PC-9 (cell line): ENCODE measurements at places on chromosomes 6 and 20. TPM values are rescaled to one million over a fixed set of nuclear protein-coding genes. Genes with fewer than 3 reads are reported as not detected.

Gene CALHM4
- total RNA-seq, result not detected in 2 replicates

Gene XKR7
- not detected in 2 replicates for total RNA-seq

Gene SMOC2
- total RNA-seq, result not detected in 2 replicates

GRCh38 chr6:137233911-137234863, 15.0 kb upstream of the IFNGR1 start:
- peak; percentile 27 for DNase-seq

GRCh38 chr6:3746119-3746691, 5.3 kb downstream of the PXDC1 start:
- DNase-seq, result no peak

GRCh38 chr6:41966961-41967311, 25.3 kb upstream of the CCND3 start:
- DNase-seq, result peak; percentile 74

GRCh38 chr20:51768759-51769517, 748 bp upstream of the ATP9A start:
- no peak for DNase-seq

DNA sequence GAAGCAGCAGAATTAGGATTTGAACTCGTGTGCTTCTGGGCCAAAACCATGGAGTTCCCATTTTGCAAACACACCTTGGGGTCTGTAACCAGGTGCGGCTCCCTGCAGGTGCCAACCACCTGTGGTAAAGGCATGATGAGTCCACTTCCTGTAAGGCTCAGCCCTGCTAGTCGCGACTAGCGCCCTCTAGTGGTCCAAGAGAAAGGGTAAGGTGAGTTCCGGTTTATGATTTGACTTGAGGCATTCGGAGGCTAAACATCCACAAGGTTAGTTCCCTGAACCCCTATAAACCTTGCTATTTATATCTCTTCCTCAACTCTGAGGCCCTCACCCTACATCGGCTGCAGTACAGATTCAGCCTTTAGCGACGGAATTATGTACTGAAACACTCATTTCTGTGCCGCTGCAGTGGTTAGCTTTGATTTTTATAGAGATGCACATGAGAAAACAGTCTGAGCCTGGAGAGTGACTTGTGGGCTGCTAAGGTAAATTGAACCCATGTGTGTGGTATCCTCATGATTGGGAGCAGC, 173.4 kb downstream of the PLCB1 start:
- peak; percentile 10 for DNase-seq

DNA sequence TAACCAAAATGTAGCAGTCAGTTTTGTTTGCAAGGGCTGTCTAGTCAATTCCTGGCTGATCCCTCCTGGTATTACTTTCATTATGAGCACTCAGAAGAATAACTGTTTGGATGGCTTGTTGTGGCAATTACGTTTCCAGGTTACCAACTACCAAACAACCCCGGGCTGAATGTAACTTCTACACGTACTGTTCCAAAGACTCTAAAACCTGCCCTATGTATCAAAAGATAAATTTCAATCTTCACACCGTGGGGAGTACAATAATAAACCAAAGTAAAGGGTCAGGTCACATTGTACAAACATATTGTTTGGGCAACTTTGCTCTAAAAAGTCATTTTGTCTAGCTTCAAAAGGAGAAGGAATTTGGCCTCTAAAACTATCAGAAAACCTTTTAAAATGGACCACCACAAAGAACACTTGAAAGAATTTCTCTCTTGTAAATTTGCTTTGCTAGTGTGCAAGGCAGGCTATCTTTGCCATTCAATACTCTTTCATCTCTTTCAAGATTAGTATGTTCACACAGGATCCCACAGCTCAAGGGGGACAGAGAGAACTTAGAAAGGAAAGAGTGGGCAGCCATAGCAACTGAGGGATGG, 27.6 kb downstream of the DCDC2 start:
- DNase-seq, result peak; percentile 43

GRCh38 chr20:48759631-48760245, 68.1 kb downstream of the PREX1 start:
- no peak for DNase-seq

DNA sequence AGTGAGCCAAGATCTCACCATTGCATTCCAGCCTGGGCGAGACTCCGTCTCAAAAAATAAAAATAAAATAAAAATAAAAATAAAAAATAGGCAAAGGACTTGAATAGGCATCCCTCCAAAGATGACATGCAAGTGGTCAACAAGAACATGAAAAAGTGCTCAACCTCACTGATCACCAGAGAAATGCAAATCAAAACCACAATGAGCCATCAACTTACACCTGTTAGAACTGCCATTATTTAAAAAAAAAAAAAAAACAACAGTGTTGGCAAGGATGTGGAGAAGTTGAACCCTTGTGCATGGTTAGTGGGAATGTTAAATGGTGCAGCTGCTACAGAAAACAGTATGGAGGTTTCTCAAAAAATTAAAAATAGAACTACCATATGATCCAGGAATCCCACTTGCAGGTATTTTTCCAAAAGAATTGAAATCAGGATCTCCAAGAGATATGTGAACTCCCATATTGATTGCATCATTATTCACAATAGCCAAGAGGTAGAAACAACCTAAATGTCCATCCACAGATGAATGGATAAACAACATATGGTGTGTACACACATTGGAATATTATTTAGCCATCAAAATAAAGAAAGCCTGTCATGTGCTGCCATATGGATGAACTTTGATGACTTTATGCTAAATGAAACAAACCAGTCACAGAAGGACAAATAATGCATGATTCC, 2.8 kb downstream of the C20orf203 start:
- no peak for DNase-seq

DNA sequence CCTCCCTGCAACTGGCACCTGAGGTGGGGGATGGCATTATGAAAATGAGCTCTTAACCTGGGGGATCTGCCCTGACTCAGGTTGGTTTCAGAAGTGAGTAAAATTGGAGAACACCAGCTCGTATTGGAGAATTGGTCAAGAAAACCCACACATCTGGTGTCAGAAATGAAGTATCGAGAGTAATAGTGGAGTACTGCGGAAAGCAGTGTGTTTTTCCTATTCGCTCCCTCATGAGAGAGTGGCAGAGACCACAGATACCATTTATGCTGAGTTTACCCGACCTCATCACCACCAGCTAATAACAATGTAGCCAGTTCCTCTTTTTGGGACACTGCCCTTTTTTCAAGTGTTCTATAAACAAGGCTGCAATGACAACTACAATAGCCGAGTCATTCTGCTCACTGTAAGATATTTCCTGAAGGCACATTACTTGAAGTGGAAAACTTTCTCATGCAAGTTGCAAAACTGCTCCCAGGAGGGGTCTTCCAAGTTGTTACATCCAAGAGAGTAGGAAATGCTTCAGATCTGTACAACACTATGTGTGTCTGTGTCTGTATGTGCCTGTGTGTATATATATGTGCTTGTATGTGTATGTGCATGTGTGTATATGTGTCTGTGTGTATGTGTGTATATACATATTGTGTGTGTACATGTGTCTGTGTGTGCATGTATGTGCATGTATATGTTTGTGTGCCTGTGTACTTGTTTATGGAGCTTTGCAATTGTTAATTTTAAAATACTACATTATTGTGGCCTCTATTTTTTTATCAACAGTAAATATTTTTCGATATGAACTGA, 106.0 kb upstream of the CST7 start:
- DNase-seq, result no peak

DNA sequence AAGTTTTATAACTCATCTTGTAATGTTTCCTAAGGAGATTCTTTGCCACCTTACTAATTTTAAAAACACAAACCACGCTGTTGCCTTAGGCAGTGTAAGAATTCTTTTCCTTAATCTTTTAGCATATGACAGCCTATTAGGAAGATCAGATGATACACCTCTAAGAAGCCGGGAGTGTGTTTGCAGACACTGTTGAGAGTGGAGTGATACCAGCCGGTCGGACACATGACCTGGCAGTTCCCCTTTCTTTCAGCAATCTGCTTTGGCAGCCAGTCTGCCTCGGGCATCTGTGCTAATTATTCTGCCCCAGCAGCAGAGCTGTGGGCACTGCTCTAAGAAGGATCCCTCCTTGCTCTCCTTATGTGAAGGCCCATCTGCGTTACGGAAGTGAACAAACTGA, 50.9 kb downstream of the PLCB4 start:
- peak; percentile 21 for DNase-seq

DNA sequence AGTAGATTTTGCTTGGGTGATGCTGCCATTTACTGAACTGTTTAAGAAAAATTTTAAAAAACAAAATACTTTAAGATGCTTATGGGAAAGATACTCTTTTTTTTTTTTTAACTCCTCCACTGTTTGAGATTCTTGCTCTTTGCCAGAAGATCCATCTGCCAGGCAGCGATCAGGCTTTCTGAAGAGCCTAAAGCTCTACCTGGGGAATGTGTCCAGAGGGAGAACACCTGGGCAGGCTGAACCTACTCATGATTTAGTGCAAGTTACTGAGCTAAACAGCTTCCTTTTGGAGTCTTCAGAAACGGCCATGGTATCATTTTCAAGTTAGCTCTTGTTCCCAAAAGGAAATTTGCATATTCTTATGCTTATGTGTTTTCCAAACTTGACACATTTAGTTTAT, 23.5 kb upstream of the MLIP start:
- DNase-seq, result no peak

DNA sequence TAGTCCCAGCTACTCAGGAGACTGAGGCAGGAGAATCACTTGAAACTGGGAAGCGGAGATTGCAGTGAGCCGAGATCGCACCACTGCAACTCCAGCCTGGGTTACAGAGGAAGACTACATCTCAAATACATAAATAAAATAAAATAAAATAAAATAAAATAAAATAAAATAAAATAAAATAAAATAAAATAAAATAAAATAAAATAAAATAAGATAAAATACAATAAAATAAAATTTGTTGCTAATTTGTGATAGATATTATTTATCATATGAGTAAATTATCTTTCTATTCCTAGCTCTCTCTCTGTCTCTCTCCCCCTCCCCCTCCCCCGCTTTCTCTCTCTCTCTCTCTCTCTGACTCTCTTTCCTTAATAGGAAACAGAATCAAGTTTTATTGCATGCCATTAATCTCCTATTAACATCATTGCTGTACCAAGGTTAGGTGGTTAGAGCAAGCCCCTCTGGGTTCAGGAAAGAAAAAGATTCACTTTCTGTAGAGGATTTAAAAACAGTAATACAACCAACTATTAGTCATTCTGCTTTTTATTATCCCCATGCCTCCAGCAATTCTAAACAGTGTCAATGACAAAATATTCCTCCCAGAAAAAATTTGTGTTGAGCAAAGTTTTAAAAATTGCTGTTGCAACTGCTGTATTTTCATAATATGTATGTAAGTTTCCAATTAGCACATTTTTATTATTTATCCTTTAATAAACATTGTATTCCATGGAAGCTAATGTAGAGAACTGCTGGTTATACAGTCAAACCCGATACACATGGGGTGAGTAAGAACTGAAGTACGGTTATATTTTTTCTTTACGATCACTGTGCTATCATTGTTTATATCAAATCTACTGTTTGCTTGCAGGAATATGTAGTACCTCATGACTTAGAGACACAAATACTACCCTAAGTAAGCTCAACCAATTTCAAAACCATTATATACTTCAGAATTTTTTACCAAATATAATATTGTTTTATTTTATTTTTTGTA, 22.1 kb downstream of the BMP5 start:
- no peak for DNase-seq

GRCh38 chr6:42781796-42782688, at the start of gene BICRAL:
Gene BICRAL (plus strand): TSS chr6:42782052. CDS start chr6:42822023, 39,971 bp downstream.
- DNase-seq, result peak; percentile 72

- no peak for DNase-seq
Observed at GRCh38 chr6:13203145-13203544, 125.2 kb downstream of the TBC1D7 start.

GRCh38 chr6:148407372-148407771, 64.7 kb downstream of the SASH1 start:
- DNase-seq, result peak; percentile 9

GRCh38 chr20:59376109-59376841, 75.9 kb downstream of the EDN3 start:
- DNase-seq, result no peak

- no peak for DNase-seq
Observed at GRCh38 chr6:110398778-110399177, 16.6 kb downstream of the DDO start.

DNA sequence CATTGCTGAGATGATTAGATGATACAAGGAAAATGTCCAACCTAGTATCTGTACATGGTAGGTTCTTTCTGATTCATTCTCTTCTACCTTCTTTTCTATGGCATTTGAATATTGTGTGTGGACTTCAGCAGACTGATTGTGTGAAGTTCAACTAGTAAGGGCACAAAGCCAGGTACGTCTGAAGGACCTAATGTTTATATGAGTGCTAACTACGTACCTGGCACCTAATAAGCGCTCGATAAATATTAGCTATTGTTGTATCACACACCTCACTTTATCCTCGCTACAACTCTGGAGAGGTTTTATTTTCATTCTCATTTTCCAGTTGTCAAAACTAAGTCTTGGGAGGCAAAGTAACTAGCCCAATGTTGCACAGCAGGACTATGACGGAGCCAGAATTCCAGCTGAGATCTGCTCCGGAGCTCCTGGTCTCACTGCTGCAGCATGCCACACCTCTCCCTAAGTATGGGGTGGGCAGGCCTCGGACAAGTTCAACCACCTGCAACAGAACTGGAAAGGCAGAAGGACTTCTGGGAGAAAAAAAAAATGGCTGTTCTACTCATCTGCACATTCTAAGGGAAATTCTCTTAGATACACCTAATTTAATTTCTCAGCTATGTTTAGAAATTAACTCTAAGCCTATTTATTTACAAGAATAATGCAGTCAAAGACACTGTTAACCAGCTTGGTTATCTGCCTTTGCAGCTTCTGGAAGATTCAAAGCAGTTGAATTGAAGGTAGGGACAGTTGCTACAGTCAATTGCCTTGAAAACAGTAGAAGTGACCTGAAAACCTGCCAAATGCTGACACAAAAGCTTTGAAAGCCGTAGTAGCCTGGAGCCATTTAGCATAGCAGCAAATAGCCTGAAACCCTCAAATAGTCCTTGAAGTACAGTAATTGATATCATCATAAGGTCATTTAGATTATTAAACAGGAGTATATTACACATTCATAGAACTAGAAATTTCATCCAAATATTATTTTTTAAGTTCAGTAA, 165.0 kb downstream of the PDE7B start:
- DNase-seq, result no peak

- no peak for DNase-seq
Observed at GRCh38 chr20:11168026-11168425, 494.2 kb upstream of the JAG1 start.
